Fibroblast of the aortic adventitia (primary cell): ENCODE measurements at places on chromosomes 5 and 9. TPM values are rescaled to one million over a fixed set of nuclear protein-coding genes. Genes with fewer than 3 reads are reported as not detected.

Gene PCDHGB4
- 9.0 and 17.4 TPM in 2 replicates for total RNA-seq

Gene MZB1
- 0.18 TPM in 1 of 2 replicates, not detected in the other for total RNA-seq

Gene ANXA2R
- total RNA-seq, result 3.0 and 3.4 TPM in 2 replicates

Gene NPR3
- 2.8 and 23.7 TPM in 2 replicates for total RNA-seq

Gene PKD2L2
- total RNA-seq, result not detected in 2 replicates
